Type B pancreatic cell (in vitro differentiated cells): ENCODE measurements at places on chromosomes 2 and 18. TPM values are rescaled to one million over a fixed set of nuclear protein-coding genes. Genes with fewer than 3 reads are reported as not detected.
A peak's percentile ranks its signal among the peaks of the same experiment; 100 is the strongest.

Gene MC5R
- not detected in 2 replicates for total RNA-seq

Gene KIF3C
- total RNA-seq, result 15.4 and 25.5 TPM in 2 replicates

Gene GPD2
- total RNA-seq, result 25.3 and 56.3 TPM in 2 replicates

Gene ZAP70
- total RNA-seq, result 1.2 and 2.5 TPM in 2 replicates

Gene AMER3
- total RNA-seq, result 3.9 and 10.9 TPM in 2 replicates

Gene TNFAIP6
- 0.87 TPM in 1 of 2 replicates, not detected in the other for total RNA-seq

Gene CNTNAP5
- total RNA-seq, result 3.3 and 5.0 TPM in 2 replicates

GRCh38 chr18:59605633-59606192 is 91.5 kb downstream of the CCBE1 start:
- H3K27me3 ChIP-seq, result peaks cover 4% of the 10 kb centered on the region
- H3K4me1 ChIP-seq, result peaks cover 13% of the 10 kb centered on the region
- H3K27ac ChIP-seq, result no peak overlapping the region
- DNase-seq, result no peak
- peaks cover 14% of the 10 kb centered on the region for H3K36me3 ChIP-seq

DNA sequence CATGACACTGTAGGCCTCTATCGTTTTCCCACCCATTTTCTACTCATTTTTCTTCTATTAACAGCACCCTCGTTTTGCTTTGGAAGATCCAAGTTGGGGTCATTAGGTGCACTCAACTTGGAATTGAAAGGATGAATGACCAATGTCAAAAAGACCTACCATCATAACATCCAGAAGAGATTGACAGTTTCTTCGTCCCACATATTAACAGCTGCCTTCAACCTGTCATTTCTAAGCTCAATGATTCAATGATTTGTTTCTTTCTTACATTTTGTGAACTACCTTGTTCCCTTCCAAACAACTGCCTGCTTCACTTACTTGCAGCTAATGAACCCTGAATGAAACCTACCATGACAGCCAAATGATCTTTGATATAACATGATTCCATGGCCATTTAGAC is 224.0 kb upstream of the KCNH7 start:
- H3K27me3 ChIP-seq, result no peaks in the 10 kb centered on the region
- no peak overlapping the region for H3K27ac ChIP-seq
- no peaks in the 10 kb centered on the region for H3K36me3 ChIP-seq
- H3K4me1 ChIP-seq, result no peaks in the 10 kb centered on the region
- DNase-seq, result no peak

GRCh38 chr2:150601280-150602038 is 114.0 kb upstream of the RND3 start:
- no peak overlapping the region for H3K4me3 ChIP-seq
- H3K4me1 ChIP-seq, result peaks cover 5% of the 10 kb centered on the region
- no peak for DNase-seq

GRCh38 chr2:42849311-42849710 is 56.9 kb upstream of the HAAO start:
- H3K4me3 ChIP-seq, result no peak overlapping the region
- DNase-seq, result no peak
- H3K36me3 ChIP-seq, result peaks cover 4% of the 10 kb centered on the region
- peaks cover 37% of the 10 kb centered on the region for H3K4me1 ChIP-seq

GRCh38 chr18:54787121-54787520 is 41.2 kb upstream of the RAB27B start:
- no peak overlapping the region for H3K4me3 ChIP-seq
- H3K36me3 ChIP-seq, result no peaks in the 10 kb centered on the region
- no peak for DNase-seq
- no peaks in the 10 kb centered on the region for H3K4me1 ChIP-seq
- H3K27ac ChIP-seq, result no peak overlapping the region
- no peaks in the 10 kb centered on the region for H3K27me3 ChIP-seq

DNA sequence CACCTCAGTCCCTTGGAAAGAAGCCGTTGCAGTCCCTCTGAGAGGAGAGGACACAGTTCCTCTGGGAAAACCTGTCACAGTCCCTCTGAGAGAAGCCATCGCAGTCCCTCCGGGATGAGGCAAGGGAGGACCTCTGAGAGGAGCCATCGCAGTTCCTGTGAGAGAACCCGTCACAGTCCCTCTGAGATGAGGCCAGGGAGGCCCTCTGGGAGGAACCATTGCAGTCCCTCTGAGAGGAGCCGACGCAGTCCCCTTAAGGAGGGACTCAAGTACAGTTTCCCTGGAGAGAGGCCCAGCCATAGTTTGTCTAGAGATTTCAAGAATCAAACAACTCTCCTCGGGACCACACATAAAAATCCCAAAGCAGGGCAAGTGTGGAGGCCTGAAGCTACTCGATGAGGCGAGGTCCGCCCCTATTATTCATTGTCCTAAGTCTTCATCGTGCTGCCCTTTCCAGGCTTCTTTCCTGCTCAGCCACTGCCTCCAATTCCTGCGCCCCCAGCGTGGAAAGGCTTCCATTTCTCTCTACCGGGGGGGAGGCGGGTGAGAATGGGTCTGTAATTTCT is 630 bp upstream of the ZNF512 start:
- peaks cover 16% of the 10 kb centered on the region for H3K4me1 ChIP-seq
- H3K36me3 ChIP-seq, result peaks cover 36% of the 10 kb centered on the region
- no peak for DNase-seq

GRCh38 chr2:65076345-65076710 is 20.1 kb downstream of the CEP68 start:
- no peak overlapping the region for H3K4me3 ChIP-seq
- no peak for DNase-seq
- peaks cover 15% of the 10 kb centered on the region for H3K36me3 ChIP-seq
- H3K27me3 ChIP-seq, result no peaks in the 10 kb centered on the region

- peak overlapping the region; percentile 20 for H3K27ac ChIP-seq
- peaks cover 40% of the 10 kb centered on the region for H3K27me3 ChIP-seq
- H3K4me1 ChIP-seq, result peaks cover 16% of the 10 kb centered on the region
These were observed 109.6 kb upstream of the ST6GAL2 start for GRCh38 chr2:106995556-106995955.

DNA sequence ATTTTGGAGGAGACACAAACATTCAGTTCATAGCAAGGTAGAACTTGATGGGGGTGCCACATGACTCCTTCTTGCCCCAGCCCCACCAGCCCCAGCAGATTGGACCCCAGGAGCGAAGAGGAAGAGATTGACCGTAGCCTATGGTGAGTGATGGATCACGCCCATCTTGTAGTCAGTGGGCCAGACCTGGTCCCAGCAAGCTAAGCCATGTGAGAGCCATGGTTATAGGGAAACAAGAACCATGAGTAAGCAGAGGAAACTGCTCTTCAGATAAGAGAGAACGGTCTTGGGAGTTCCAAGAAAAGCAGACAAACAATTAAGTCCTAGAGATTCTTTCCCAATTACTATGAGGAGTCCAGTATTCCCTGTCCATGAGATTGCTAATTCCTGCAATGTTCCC is 4.6 kb upstream of the TCF4 start:
- H3K36me3 ChIP-seq, result no peaks in the 10 kb centered on the region
- H3K27ac ChIP-seq, result no peak overlapping the region
- H3K4me1 ChIP-seq, result no peaks in the 10 kb centered on the region

- no peaks in the 10 kb centered on the region for H3K27me3 ChIP-seq
- DNase-seq, result no peak
- no peak overlapping the region for H3K4me3 ChIP-seq
- peaks cover 6% of the 10 kb centered on the region for H3K4me1 ChIP-seq
These were observed 115.3 kb upstream of the ITGB6 start for GRCh38 chr2:160315337-160315736.

- H3K27me3 ChIP-seq, result peaks cover 4% of the 10 kb centered on the region
- H3K36me3 ChIP-seq, result no peaks in the 10 kb centered on the region
- peaks cover 3% of the 10 kb centered on the region for H3K4me1 ChIP-seq
These were observed 507.6 kb downstream of the SUCLG1 start for GRCh38 chr2:83951378-83951947.
